ENCODE measurements at places on chromosomes 3 and 15.

- no peak for DNase-seq
Measured at GRCh38 chr3:146403792-146404191, 65.6 kb downstream of the PLSCR2 start.

DNA sequence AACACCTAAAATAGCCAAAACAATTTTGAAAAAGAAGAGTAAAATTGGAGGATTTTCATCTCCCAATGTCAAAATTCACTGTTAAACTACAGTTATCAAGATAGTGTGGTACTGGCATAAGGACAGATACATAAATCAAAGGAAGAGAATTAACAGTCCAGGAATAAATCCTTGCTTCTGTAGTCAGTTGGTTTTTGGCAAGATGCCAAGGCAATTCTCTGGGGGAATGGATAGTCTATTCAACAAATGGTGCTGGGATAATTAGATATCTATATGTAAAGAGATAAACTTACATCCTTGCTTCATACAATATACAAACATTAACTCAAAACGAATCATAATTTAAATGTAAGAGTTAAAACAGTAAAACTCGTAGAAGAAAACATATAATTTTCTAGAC is 57.9 kb upstream of the SELENOK start:
- no peak for DNase-seq

- DNase-seq: peak; percentile 74
Measured at GRCh38 chr3:8972639-8973038, 9.4 kb upstream of the RAD18 start.

- no peak for DNase-seq
Measured at GRCh38 chr3:60192297-60193114, 1058.7 kb downstream of the FHIT start.

GRCh38 chr3:122691195-122691594 is 10.6 kb downstream of the PARP14 start:
- DNase-seq: no peak

DNA sequence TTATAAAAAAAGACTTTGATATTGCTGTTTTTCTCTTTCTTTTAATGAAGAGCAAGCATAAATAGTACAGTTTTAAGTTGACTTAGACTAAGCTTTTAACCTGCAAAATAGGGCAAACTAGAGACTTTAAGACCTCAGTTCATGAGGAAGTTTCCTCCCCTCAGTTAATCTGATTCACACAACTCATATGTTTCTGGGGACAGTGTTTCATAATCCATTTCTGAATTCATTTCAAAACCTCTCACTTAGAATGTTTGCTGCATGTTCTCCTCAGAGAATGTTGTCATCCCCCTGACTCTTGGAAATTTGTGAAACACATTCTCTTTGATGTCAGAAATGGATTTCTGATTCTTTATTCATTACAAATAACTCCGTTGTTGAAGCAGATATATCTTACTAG is 79.3 kb upstream of the SKOR1 start:
- DNase-seq: no peak

DNA sequence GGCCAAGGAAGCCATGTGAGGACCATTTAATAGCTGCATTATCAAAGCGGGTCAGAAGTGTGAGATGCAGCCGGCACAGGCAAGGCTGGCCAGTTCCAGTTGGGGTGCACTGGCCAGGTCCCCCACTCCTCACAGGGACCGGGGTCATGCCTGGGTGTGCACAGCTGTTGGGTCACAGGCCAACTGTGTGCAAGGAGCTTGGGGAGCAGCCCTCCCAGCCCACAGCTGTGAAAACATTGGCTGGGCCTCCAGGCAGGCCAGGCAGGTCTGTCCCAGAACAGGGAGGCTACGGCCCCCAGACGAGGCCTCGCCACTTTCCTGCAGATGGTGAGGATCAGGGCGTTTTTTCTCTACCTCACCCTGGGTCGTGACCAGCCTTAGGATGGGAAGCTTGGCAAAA is 521.0 kb downstream of the NTRK3 start:
- DNase-seq: no peak

DNA sequence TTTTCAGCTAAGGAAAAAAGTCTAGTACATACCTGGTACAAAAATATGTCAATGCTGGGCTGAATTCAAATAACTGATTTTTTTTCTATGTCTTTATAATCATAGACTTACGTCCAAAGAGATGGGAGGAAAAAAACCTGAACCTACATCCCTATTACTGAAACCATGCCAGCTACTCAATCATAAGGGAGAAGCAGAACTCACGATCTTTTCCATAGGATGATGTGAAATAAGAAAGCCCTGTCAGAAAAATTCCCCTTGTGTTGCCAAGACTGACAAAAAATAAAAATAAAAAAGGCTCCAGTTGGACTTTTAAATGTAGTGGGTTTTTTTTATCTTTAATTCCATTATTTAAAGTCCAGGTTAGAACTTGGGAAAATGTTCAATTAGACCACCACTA is 3.3 kb downstream of the MSL2 start:
- DNase-seq: no peak

DNA sequence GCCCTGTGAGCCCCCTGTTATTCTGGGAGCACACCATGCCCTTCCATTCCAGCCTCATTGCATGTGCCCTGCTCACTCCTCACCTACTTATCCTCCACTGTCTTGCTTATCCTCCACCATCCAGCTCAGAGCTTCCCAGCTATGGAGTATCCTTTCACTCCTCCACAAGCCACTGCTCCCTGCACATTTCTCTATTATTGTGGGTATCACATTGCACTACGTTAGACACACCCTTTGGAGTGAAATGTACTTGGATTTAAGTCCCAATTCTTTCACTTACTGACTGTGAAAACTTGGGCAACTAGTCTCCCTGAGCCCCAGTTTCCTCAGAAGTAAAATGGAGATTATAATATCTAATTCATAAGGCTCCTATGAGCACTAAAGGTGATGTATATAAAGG is 4.3 kb downstream of the MASP1 start:
- no peak for DNase-seq

- DNase-seq: no peak
Measured at GRCh38 chr15:41462084-41462795, 31.4 kb upstream of the ITPKA start.

DNA sequence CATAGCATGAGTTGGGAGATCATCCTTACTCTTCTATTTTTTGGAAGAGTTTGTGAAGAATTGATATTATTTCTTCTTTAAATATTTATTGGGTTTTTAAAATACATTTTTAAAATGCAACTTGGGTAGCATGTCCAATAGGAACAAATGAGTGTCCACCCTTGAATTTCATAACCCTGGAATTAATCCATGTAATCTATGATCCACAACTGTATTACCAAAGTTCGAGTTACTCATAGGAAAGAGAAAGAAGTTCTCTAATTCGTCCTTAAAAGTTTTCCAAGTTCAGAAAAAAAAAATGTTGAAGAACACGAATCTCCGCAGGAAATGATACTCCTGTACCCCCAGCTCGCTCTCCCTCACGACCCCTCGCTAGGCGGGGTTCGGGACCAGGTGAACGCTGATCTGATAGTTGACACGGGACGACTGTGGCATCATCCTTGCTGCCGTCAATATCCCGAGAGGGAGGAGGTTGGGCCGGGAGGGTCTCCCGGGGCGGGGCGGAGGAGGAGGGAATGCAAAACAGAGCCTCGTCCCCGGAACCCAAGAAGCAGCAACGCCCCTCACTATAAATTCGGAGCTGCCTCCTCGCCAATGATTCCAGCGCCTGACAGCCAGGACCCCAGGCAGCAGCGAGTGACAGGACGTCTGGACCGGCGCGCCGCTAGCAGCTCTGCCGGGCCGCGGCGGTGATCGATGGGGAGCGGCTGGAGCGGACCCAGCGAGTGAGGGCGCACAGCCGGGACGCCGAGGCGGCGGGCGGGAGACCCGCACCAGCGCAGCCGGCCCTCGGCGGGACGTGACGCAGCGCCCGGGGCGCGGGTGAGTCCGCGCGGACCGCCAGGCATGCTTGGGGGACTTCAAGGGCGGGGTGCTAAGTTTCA is at the start of gene AGTR1:
Gene AGTR1 (plus strand): TSS at position 598 of the 884 bp plus-strand sequence. CDS start 43,133 bp downstream, outside the sequence.
- DNase-seq: no peak

- DNase-seq: peak; percentile 56
Measured at GRCh38 chr3:44510000-44510368, 32.5 kb upstream of the ZNF445 start.

DNA sequence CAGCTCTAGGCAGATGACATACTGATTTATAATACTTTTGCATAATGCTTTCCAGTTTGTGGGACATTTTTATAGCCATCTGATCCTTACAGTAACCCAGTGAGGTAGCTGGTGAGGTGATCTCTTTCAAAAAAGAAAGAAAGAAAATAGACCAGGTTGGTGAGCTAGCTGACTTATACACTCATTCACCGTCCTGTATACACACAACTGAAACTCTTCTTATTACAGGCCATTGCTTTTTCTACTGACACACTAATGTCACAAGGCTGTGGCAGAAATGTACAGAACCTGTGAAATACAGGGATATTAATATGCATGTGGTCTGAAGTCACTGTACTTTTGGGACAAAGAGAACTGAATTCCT is 150.2 kb upstream of the BHLHE40 start:
- DNase-seq: no peak

GRCh38 chr3:157086060-157086750 is 73.7 kb downstream of the CCNL1 start:
- DNase-seq: no peak

DNA sequence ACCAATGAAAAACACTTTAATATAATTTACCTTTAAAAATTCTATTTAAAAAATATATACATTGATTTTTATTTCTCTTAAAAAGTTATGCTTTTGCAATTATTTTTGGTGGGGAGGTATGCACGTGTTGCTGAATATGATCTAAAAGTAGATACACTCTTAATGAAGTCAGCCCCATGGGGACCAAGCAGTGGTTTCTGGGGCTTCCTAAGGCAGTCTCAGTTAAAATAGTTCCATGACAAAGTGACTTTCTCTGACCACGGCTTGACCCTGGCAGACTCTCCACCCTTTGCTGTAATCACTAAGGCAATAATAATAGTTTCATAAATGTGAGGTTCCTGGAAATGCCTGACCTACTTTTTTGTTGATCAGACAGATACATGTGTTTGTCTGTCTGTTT is 50.4 kb downstream of the CCR4 start:
- DNase-seq: no peak

GRCh38 chr15:40087991-40088928 is 20.4 kb downstream of the BMF start:
- DNase-seq: no peak

GRCh38 chr15:87577336-87577735 is 679.2 kb downstream of the NTRK3 start:
- no peak for DNase-seq

DNA sequence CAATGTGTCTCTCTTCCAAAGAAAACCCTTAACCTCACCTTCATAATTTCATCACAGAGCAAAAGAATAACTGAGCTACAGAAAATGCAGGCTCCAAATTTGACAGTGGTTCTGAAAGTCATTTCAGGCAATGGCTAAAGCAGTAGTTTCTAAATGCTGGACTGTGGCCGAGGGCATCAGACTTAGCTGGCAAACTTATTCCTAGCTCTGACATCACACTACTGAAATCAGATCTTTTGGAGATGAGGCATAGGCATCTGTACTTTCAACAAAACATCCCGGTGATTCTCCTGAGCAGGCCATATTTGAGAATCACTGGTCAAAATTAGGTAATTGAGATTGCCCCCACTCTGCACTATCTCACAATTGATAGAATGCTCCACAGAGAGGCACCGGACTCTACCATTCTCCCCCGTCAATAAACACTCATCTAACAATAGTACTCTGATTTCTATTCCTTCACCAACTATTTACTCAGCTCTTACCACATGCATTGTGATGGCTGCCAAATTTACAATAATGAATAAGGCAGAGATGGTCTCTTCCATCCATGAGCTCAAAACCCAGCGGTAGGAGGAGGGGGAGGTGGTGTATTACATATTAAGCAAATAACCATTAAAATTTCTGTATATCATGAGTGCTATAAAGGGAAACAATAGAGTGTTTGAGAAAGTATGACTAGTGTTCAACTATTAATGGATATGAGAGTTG is 57.3 kb upstream of the SPRED1 start:
- DNase-seq: no peak

DNA sequence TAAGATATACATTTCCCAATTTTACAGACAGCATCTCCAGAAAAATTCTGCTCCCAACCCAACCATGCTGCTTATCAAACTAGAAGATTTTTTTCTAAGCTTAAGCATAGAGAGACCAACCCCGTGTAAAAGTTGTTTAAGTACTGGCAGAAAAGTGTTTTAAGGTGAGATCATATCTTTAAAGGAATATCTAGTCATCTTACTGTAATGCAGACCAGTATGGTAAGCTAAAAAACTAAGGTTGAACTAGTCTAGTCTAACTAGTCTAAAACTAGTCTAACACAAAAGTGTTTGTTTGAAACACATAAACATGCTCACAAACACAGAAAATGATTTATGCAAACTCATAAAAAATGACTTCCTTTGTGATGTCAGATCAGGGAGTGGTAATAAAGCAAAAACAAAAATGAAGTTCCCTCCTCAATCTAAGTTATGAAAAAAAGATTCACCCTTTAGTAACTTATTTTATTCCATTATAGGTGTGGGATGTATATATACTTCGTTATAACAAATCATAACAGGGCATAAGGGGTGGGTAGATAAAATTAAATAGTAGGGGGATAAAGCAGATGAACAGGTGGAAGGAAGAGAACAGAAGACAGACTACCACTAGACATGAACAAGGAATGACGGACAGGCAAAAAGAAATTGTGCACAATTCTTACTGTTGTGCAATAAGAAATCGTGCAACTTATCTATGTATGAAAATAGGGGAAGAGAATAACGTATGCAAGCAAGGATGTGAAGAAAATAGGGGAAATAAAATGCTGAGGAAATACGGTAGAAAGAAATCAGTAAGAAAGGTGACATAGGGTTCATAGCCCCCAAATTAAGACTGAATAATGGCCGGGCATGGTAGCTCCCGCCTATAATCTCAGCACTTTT is 10.0 kb downstream of the MYO5A start:
- DNase-seq: no peak

DNA sequence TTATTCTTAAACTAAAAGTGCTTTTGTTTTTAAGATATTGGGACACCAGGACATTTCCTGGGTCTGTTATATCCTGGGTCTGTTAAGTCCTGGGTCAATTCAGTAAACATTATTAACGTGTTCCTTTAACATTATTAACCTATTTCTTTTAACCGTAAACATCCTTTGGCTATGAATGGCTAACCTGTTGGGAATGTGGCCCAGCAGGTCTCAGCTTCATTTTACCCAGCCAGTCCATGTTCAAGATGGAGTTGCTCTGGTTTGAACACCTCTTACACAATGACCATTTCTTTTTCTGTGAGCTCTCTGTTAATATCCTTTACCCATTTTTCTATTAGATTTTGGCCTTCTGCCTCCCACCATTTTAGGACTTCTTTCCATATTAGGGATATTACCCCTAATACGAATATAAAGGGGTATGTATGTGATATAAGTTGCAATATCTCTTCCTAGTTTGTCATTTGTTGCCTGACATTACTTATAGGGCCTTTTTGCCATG is 88.9 kb upstream of the NEDD4 start:
- no peak for DNase-seq

DNA sequence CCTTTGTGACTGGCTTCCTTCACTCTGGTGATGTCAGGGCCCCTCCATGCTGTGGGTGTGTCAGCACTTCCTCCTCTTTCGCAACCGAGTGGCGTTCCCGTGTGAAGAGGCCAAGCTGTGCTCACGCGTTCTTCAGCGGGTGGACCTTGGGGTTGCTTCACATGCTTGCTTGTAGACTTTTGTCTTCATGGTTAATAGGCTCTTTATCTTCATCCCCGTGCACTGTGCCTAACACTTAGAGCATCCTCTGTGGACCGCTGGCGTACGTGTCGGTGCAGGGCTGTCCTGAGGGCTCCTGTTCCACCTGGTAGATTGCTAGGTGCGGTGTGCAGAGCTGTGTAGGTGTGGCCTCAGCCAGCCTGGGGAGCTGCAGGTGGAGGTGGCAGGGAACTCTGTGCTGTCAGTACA is 182.3 kb downstream of the OR4M2 start:
- DNase-seq: no peak

- no peak for DNase-seq
Measured at GRCh38 chr3:14520149-14520548, 20.0 kb downstream of the GRIP2 start.
